ENCODE measurements at places on chromosomes 2 and 18.

DNA sequence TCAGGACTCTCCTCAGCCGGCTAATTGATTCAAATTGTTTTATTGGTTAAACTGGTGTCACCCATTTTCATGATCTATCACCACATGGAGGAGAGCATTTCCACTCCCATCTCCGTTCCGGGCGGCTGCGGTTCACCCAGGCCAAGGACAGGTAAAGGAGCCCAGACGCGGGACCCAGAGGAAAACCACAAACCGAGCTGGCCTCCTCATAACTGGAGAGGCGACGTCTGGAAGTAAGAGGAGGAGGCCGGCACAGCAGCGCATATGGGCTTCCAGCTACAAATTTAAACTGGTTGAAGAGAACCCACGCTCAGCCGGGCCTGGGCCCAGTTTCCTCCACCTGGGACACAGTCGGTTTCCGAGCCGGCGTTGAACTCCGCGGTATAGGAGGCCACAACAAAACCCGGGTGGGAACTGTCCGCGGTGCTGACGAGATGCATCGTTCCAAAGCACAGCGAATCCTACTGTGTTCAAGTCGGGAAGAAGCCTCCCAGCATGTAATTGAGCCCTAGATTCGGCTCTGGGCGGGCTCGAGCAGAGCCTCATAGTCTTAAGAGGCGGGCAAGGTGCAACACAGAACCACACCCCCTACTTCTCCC lies 3.0 kb upstream of the SKOR2 start:
- peak; percentile 74 for DNase-seq

DNA sequence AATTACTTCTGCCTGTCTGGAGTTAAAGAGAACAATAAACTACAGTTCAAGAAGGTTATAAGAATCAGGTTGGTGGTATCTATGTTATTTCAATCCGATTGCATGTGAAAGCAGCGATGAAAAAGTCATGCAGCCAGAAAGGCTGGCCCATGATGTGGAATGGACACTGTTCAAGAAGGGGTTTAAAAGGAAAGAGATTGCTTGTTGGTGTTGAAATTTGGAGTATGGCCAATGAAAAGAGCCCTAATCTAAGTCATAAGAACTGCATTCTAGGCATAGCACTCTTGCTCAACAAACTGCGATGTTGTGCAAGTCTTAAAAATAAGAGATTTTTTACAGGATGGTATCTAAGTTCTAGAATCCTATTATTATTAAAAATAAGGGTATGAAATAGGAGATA lies 61.3 kb downstream of the EFEMP1 start:
- DNase-seq = no peak

- no peak for DNase-seq
Observed at GRCh38 chr2:169892951-169893350, 65.7 kb downstream of the UBR3 start.

- DNase-seq = no peak
Observed at GRCh38 chr2:111664275-111664850, 219.6 kb downstream of the ANAPC1 start.

- no peak for DNase-seq
Observed at GRCh38 chr2:60992985-60993392, 24.5 kb upstream of the PEX13 start.

DNA sequence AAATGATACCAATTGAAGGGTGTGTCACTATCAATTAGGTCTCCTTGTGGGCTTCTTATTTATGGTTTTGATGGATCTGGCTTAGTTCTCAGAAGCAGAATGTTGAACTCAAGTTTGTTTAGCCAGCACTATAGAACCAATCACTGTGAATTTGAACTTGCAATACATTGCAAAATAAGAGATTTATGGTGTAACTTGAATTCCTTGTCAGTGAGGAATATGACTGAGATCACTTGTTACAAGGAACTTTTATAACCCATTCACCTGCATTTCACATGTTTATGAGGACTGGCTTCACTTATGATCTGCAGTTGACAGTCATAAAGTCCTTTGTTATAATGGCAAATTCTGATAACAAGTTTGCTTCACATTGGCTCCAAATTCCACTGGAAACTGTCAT lies 9.8 kb downstream of the GATA6 start:
- no peak for DNase-seq

- no peak for DNase-seq
Observed at GRCh38 chr2:218366621-218367414, 10.2 kb downstream of the CATIP start.

GRCh38 chr2:219308142-219309101 lies 779 bp downstream of the PTPRN start:
- peak; percentile 75 for DNase-seq

DNA sequence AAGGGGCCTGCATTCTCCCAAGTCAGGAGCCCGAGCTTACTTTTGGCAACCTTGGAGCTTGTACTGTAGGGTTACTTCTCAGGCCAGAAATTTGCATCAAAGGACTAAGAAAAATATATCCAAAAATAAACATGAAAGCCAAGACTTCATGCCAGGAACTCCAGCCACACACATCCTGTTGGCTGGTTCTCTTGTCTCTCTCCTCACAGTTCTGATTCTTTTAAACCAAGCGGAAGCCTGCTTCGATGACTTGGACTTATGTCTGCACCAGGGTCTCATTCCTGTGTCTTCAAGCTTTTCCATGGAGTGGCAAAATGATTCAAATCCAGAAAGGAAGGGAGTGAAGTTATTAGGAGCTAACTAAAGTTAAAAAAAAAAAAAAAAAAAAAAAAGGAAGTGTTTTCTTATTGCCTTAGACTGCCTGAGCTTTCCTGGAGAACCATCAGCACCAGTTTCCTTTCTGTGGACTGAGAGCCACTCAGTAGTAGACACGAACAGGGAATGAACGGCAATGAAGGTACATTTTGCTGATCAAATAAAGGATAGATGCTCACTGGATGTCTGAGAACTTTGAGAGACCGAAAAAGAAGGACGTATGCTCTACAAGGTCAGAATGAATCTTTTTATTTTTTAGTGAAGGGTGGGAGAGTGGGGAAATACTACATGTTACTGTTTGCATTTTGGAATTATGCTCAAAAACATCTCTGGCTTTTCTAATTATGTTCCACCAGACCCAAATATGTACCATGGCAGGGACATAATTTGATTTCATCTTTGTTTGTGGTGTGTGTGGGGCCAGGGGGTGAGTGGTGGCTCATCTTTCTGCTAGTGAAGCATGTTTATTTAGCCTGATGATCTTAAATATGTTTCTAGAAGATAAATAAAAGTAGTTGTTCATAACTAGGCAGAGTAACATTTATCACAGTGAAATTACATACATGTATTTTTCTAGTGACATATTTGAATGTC lies 86.0 kb downstream of the RAPGEF4 start:
- DNase-seq = no peak

Data from brain (organoid and tissue), 16 donors.